ENCODE measurements at places on chromosomes 6 and 20.

- no peak for DNase-seq
Measured at GRCh38 chr6:106411056-106411455, 50.5 kb downstream of the CRYBG1 start.

GRCh38 chr6:125173341-125174095 is 19.9 kb downstream of the TPD52L1 start:
- no peak for DNase-seq

GRCh38 chr6:106077170-106077569 is 9.0 kb upstream of the PRDM1 start:
- DNase-seq = no peak

DNA sequence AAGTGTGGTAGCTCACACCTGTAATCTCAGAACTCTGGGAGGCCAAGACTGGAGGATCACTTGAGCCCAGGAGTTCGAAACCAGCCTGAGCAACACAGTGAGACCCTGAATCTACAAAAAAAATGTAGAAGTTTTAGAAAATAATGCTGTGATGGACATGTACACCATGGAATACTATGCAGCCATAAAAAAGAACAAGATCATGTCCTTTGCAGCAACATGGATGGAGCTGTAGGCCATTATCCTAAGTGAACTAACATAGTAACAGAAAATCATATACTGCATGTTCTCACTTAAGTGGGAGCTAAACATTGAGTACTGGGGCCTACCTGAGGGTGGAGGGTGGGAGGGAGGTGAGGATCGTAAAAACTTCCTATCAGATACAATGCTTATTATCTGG is 110.8 kb downstream of the PRND start:
- DNase-seq = no peak

DNA sequence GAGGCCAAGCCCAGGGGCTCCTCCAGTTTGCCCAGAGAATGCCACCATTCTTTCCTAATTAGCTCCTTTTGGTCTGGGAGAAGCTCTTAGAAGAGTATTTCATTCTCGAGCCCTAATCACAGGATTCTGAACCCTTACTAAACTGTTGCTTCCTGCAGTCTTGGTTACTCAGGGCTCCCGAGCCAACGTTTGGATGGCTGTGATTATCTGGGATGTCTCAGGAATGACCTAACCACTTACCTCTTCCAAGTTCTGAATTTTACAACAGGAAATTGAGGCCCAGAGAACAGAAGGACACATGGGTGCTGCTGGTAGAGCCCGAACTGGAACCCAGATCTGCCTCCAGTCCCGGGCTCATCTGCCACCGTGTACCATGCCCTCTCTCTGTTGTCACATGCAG is 22.2 kb upstream of the PNPLA1 start:
- DNase-seq = no peak

DNA sequence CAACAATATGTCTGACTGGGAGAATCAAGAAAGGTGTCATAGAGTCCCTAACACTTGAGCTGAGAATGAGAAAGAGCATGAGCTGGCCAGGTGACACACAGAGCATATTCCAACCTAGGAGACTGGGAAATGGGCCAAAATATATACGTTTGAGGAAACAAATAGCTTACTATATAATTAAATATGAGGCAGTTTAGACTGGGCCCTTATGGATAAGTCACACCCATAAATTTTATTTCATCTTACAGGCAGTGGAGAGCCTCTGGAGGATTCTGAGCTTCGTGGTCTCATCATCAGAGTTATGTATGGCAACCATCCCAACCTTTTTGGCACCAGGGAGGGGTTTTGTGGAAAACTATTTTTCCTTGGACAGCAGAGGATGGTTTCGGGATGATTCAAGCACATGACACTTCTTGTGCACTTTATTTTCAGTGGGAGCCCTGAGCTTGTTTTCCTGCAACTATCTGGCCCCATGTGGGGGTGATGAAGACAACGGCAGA is 12.9 kb upstream of the NQO2 start:
- DNase-seq = no peak

DNA sequence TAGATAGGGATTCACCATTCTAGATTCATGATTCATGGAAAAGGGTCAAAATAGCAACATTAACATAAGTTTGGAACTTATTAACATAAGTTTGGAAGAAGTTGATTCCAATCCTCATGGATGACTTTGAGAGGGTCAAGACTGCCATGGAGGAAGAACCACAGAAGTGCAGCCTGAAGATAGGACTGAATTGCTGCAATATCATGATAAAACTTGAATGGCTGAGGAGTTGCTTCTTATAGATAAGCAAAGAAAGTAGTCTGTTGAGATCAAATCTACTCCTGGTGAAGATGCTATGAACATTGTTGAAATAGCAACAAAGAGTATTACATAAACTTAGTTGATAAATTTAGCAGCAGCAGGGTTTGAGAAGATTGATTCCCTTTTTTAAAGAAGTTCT is 62.2 kb downstream of the GMDS start:
- DNase-seq = no peak

GRCh38 chr6:110329714-110330436 is 28.3 kb downstream of the METTL24 start:
- DNase-seq = no peak

DNA sequence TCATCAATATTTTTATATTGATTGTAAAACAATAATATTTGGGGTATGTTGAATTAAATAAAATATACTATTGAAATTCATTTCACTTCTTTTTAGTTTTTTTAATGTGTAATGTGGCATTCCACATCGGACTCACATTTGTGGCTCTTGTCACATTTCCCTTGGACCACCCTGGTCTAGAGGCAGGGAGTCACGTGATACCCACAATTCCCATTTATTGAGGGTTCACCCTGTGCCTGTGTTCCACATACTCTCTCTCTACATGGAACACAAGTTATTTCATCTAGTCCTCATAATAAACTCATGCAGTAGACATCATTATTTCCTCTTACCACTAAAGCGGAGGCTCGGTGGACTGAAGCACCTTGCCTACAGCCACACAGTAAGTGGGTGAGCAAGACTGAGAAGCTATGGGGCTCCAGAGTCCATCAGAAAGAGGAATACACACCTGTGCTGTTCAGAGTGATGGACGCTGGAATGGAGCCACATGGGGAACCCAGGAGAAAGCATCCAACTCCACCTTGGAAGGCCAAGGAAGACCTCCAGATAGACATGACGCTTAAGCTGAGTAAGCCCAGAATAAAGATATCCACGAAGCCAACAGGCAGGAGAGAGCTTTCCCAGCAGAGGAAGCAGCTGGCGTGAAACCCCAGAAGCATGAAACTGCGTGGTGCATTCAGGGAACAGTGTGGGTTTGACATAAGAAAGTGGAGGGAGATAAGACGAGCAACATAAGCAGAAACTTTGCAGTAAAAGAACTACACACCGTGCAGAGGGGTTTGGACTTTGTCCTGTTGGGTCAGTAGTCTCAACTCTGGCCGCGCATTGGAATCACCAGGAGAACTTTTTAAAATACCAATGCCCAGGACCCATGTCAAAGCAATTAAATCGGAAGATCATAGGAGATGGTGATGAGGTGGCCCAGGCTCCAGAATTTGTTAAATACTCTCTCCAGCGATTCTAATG is 49.5 kb downstream of the UNC5CL start:
- no peak for DNase-seq

DNA sequence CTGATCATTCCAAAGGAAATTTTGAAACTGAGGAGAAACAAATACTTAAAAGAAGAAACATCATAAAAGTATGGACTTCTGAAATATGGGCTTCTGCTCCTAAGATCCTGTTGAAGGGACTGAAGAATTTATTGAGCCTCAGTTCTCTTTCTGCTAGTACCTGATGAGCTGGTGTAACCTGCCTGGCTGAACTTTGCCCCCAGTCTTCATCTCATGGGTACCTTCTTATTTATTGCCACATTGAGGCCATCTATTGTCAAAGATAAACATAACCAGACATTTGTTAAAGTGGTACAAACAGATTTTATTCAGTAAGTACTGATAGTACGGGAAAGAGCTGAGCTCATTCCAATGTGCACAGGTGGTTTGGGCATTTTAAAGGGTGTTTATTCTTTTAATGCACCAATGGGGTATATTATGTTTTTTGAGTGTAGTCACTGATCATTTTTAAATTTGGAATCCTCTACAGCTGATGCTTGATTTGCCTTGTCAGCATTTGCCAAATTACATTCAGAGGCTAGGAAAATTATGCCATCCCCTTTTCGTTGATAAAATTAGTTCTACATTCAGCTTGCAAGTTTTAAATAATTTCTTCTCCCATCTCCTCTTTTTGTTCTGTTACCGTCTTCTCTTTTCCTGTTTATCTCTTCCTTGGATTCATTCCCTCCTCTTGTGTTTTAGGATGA is 118.2 kb downstream of the PRIM2 start:
- DNase-seq = no peak

- DNase-seq = no peak
Measured at GRCh38 chr6:36669002-36669401, 9.5 kb upstream of the CDKN1A start.

GRCh38 chr6:104606361-104606760 is 253.4 kb downstream of the HACE1 start:
- no peak for DNase-seq

DNA sequence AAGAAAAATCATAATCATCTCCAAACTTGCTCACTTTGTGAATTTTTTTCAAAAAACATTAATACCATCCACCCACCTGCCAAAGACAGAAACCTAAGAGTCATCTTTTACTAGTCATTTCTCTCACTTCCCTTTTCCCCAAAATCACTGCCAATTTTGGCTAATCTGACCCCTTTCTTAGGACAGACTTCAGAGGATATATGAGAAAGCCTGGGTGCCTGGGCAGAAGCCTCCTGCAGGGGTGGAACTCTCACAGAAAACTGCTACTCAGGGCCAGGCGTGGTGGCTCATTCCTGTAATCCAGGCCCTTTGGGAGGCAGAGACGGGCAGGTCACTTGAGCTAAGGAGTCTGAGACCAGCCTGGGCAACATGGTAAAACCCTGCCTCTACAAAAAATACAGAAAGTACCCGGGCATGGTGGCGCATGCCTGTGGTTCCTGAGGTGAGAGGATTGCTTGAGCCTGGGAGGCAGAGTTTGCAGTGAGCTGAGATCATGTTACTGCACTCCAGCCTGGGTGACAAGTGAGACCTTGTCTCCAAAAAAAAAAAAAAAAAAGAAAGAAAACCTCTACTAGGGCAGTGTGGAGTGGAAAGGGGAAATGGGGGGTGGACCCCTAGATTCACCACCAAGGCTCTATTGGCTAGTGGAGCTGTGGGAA is 3.8 kb downstream of the DEK start:
- no peak for DNase-seq

DNA sequence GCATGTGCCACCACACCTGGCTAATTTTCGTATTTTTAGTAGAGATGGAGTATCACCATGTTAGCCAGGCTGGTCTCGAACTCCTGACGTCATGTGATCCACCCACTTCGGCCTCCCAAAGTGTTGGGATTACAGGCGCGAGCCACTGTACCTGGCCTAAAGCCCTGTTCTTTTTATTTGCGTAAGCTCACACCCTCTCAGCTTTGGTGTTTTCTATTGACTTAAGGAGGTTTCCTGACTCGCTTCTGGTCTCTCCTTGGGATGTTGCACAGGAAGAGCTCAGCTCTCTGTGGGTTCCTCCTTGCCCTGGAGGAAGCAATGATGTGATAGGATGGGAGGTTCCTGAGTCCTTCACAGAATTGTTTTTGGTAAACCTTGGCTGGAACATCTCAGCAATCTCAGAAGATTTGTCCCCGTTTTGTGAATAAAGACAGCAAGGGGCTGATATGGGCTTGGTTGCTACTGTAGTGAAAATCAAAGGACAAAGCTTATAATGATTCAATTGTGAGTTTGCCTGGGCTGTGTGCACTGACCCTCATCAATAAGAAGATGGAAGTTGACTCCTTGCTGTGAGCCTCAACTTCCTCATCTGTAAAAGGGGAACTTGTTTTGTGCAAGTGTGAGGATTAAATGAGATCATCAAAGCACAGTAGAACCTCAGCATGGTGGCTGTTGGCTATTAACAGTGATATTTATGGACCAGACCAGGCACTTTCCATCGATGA is 27.0 kb downstream of the TOX2 start:
- no peak for DNase-seq

DNA sequence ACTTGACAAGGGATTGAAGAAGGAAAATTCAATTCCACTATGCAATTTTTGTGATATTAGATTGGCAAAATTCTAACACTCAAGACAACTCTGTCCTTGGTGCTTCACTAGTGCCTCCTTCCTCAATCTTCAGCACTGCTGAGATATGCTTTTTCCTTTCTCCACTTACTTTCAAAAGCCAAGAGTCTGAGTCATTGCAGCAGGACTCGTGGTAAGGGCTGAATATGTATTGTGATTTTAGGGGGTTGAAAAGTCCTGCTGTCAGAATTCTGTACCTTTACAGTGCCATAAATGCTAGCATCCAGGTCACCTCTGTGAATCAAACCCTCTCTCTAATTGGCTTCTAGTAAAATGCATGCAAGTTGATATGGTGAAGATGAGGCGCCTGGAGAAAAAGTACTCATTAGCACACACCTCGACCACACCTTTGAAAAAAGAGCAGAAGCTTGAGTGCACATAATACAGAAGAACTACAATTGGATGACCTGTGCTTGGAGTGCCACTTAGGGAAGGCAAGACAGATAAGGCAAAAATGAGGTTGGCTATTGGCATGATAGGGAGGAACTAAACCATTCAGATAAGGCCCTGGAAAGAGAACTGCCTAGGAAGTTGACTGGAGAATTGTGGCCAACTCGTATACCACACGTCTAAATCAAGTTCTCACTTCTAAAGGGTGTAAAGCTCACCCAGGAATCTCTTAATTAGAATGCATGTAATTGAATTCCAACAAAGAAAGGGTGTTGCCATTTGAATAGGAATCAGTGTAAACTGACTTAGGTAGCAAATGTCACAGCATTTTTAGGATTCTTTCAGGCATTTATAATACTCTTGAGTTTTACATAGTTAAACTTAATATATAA is 43.6 kb upstream of the FAM83B start:
- DNase-seq = no peak

GRCh38 chr6:45532721-45533210 is 155.0 kb upstream of the SUPT3H start:
- DNase-seq = no peak

DNA sequence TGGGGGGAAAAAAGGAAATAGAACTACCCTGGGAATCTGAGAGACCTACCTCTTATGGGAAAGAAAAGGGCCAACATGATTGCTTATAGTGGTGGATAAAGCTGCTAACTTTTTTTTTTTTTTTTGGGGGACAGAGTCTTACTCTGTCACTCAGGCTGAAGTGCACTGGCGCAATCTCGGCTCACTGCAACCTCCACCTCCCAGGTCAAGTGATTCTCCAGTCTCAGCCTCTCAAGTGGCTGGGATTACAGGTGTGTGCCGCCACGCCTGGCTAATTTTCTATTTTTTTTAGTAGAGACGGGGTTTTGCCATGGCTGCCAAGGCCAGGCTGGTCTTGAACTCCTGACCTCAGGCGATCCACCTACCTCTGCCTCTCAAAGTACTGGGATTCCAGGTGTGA is 39.5 kb upstream of the TBC1D22B start:
- no peak for DNase-seq

DNA sequence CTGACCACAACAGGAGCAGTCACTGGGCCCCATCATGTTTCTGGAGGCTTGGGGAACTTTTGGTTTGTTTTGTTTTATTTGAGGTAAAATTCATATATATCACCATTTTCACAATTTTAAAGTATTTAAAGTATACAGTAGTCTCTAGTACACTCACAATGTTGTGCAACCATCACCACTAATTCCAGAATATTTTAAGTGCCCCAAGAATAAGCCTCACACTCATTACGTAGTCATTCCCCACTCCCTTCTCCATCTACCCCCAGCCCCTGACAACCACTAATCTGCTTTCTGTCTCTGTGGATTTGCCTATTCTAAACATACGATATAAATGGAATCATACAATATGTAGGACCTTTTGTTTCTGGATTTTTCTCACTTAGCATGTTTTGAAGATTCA is 29.0 kb downstream of the RTN4IP1 start:
- no peak for DNase-seq
